ENCODE measurements at places on chromosomes 11 and 22.

GRCh38 chr11:124751741-124752470 lies at the start of gene VSIG2:
VSIG2 (minus strand) TSS chr11:124752255; CDS start chr11:124752137, 118 bp downstream.
- no peak for ATAC-seq

DNA sequence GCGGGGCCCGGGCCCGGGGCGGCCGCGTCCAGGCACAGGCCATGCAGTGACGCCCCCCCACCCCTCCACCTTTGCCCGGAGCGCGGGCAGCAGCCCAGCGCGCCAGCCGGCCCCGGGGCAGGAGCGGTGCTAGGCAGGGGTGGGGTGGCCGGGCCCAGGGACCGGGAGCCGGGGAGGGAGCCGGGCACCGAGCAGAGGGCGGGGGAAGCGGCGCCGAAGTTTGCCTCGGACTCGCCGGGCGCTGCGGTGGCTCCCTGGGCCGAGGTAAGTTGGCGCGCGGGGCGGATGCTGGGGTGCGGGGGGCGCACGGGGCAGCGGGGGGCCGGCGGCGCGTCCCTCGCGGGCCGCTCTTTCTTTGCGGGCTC lies 332 bp downstream of the TEAD1 start:
- peak; percentile 48 for ATAC-seq

DNA sequence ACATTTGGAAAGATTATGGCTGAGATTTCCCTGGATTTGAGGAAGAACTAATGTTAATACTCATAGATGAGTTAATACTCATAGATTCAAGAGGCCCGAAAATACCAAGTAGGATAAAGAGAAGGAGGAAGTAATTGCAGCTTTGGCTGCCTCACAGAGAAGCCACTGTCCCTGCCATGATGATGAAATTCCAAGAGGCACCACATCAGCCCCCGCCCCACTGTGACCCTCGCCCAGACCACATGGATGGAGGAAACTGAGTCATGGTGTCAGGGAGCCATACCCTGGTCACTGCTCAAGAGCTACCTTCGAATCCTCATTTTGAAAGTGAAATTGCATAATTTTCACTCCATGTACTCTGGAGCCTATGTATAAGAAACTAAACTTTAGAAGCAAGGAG lies 92.9 kb upstream of the SLC22A12 start:
- no peak for ATAC-seq

- no peak for ATAC-seq
Observed at GRCh38 chr11:100671471-100671870, 15.6 kb upstream of the ARHGAP42 start.

DNA sequence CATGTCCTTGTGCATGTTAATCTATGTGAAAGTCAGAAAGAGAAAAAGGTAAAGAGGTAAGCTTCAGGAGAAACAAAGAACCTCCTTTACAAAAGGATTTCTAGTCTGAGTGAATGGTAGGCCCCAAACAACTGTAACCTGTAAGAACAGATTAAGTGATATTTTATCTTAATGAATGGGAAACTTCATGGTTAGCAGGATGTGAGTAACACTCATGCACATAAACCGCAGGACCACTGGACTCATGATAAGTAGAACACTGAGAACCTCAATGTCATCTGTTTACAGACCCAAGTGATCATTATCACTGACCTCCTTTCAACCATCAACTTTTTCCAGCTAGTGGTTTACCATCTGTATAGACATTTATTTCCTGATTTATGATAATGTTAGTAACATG lies 19.9 kb downstream of the OR8G5 start:
- no peak for ATAC-seq

DNA sequence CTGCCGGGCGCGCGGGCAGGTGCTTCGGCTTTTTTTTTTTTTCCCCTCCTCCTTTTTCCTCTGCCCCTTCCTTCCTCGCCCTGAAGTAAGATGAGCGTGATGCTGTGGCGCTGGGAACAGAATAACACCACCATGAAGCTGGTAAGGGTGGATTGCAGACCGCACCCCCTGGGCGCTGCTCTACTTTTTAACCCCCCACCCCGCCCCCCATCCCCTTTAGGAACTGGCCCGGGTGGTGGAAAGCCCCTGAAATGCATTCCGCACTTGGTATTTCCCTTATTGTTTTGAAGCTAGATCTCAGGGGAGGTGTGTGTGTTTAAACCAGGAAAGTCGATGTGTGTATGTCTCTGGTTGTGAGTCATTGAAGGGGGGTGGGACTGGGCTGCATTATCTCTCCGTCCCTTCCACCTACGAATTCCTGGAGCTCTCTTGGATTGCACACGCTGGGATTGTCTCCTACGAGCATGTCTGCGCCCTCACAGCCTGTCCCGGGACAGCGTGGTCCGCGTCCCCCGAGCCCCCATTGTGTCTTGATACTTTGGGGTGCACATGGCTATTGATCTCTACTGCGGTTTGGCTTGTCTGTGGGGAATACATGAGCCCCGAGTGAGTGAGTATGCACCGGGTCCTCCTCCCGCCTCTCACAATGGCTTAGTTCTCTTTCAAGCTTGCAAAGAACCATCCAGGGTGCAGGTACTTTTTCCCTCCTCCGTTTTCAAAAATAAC lies 64.9 kb downstream of the NAV2 start:
- ATAC-seq: no peak

DNA sequence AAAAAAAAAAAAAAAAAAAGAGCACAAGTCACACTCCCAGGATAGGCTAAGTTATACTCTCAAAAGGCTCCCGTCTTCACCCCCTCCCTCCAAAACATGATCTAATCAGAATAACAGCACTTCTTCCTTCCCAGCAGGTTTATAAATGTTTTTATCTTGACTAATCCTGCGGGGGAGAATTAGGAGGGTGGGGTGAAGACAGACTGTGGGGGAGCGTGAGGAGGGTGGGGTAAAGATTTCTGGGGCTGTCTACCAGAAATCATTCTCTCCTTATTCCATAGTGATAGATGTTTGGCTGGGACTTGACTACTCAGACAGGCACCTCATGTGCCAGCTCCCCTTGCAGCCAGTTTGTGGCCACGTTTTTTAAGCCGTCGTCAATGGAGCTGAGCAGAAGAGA lies 17.0 kb downstream of the KCNE3 start:
- ATAC-seq: no peak

DNA sequence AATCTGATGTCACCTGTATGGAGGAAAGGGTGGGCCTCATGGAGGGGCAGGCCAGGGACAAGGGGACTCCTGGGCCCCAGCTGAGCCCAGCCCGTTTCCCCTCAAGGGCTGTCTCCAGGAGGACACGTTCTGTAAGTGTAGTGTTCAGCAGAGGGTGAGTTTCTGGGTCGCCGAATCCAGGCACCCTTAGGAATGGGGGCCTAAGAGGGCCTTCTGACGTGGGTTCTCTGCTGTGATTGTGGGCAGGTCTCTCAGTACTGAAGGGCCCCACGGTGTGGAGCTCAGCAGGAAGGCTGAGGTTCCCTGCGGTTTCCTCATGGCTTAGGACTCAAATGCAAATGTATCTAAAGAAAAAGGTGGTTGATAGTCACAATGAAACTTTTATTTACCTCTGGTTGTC lies 6.5 kb downstream of the PTDSS2 start:
- ATAC-seq: no peak

DNA sequence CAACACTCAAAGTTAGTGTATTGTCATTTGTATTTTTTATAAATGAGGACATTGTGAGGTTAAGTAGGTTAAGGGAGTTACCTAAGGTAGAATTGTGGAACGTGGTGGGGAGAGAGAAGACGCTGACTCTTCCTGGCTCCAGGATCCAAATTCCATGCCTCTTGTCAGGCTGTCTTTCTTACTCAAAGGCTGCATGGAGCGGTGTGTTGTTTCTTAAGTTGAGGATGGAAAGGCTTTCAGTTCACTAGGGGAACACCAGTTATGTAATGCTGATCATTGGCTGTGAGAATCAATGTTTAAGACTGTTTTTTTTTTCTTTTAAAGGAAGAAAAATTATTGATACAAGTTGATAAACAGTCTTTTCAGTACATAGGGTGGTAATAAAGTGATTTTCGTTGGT lies 2.9 kb downstream of the UBE2L3 start:
- ATAC-seq: no peak

DNA sequence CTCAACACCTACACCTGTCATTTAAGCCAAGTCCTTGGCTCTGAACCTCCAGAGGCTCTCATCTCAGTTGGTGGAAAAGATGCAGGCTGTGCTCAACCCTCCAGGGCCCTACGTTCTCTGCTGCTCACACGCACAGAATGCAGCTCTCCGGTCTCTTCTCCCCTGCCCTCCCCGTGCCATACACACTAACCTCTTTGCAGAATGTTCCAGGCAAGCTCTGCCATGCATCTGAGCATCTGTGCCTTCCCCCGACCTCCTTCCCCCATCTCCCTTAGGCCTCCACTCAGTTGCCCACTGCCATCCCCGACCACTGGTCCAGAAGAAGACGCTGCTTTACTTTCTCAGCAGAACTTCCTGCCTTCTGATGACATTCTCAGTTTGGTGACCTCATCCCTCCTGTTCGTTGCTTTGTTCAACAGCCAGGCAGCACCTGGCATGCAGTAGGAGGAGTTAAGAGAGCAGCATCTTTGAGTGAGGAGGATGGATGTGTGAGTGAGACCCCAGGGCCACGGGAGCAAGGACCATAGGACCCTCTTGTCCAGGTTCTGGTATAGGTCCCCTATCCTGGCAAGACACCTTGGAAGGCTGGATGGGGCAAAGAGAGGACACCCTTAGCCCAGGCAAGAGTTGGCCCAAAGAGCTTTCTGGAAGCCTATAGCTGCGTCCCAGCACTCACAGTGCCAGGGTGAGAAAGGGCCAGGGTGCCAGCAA lies 598.0 kb downstream of the BRD1 start:
- no peak for ATAC-seq

DNA sequence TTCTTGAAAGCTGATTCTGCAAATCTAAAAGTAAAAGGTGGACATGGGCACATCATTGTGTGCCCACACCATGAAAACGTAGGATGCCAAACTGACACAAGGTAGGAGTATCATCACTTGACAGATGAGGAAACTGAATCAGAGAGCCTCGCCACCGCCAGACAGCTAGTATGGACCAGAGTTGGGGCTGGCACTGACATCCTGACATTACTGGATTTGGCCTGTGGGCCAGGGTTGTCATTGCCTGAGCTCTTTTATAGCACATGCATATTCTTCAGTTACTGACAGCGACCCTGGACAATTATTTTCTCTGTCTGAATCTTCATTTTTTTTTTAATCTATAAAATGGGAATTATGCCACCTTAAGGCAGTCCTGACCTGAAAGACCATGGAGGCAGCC lies 16.5 kb downstream of the USP35 start:
- no peak for ATAC-seq

- ATAC-seq: no peak
Observed at GRCh38 chr11:64324692-64325469, 7.0 kb downstream of the PRDX5 start.

GRCh38 chr11:38089726-38090125 lies 1491.7 kb upstream of the RAG2 start:
- ATAC-seq: no peak

- ATAC-seq: no peak
Observed at GRCh38 chr11:8867035-8867434, 44.0 kb upstream of the AKIP1 start.

GRCh38 chr11:70191495-70192140 lies 11.5 kb upstream of the FADD start:
- peak; percentile 60 for ATAC-seq

DNA sequence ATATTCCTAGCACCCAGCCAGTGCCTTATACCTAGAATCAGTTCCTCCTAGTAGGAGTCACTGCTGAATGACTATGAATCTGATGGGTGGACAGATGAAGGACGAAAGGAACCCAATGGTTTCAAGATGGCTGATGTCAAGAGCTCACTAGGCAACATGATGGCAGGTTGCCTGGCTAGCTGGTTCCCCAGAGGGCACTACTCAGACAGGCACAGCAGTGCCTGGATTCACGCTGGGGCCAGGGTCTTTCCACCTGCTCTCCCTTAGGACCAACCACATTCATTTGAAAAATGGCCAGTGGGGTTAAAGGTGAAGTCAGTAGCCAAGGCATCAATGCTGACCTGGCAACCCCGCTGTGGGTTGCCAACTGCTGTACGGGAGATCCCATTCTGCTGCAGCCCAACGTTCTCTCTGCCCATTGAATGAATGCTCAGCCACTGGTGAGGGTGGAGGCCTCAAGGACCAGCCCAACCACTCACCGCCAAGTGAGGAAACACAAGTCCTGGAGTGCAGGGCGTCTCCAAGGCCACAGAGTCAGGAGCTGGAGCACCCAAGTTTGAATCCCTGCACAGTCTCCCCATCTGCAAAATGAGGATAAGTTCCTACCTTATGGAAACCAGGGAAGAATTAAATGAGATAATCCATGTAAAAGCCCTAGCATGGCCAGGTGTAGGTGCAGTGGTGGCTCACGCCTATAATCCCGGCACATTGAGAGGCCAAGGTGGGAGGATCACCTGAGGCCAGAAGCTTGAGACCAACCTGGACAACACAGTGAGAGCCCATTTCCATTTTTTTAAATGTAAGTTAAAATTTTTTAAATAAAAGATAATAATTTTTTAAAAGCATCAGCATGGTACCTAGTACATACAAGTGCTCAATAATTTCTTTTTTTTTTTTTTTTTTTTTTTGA lies 12.4 kb downstream of the MYH9 start:
- ATAC-seq: no peak

DNA sequence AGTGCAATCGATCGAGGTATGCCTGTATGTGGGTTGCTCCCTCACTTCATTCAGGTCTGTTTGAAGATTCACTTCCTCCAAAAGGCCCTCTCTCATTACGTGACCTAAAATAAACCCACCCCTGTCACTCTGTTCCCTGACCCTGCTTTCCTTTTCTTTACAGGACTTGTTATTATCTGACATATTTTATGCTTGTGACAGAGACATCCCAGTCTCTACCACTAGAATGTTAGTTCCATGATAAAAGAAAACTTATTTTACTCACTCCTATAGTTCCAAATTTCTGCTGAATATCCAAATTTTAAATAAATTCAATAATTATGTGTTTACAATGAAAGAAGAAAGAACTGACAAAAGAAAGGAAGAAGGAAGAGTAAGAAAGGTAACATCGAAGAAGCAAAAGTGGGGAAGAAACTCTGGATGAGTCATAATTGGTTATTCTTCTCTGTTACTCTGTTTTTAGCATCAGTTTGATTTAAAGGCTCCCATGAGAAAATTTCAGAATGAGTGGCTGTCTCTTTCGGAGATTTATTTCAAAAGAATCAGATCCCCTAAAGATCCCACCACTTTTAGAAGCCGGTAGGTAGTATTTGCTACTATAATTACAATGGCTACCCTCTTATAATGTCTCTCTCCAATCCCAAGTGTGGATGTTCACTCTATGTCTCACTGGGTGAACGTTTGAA lies 33.5 kb downstream of the ENTHD1 start:
- no peak for ATAC-seq

DNA sequence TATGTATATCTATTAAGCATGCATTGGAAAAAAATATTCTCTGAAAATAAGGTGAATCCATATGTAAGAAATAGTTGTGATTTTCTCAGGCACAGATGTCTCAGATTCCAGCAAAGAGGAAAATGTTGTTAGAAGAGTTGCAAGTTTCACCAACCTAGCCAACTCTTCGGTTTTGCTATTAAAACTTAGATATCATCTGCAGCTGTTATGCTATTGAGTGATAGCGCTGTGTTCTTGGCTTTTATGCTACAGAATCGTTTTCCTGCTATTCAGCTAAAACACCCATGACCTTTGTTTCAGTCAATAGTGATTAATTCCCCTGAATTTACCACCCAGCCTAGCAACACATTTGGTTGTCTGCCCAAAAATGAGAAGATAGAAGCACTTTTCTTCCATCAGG lies 795.6 kb upstream of the ANO3 start:
- no peak for ATAC-seq
